ENCODE measurements at places on chromosomes 11 and 22.

DNA sequence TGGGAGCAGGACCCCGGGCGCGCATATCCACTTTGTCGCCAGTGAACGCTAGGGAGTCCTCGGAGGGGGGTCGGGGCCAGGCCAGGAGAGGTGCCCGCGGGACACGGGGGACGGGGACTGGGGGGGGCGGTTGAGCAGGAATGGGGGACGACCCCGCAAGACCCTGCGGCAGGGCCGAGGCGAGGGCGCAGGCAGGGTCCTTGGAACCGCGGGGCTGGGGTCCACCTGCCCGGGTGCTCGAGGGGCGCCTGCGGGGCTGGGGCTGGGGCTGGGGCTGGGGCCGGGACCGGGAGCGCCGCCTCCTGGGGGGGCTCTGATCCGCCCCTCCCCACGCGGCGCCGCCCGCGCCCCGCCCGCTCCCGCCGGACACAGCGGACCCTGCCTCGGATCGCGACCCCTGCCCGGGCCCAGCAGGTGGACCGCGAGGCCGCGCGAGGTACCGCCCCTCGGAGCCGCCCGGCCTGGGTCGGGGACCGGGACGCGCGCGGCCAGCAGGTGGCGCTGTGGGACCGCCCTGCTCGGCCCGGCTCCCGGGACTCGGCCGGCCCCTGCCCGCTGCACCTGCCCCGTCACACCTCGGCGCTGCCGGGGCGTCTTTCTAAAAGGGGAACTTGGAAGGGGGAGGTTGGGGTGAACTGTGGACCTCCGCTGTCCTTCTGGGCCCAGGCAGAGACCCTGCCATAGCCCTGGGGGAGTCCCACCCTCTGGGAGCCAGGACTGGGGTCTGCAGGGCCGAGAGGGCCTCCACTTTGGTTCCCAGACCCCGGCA lies 11.0 kb downstream of the CRELD2 start:
- peak; percentile 49 for DNase-seq

GRCh38 chr22:50252082-50253045 lies 1.3 kb upstream of the HDAC10 start:
- DNase-seq, result peak; percentile 11

- no peak for DNase-seq
Measured at GRCh38 chr22:39984006-39984405, 10.7 kb upstream of the FAM83F start.

DNA sequence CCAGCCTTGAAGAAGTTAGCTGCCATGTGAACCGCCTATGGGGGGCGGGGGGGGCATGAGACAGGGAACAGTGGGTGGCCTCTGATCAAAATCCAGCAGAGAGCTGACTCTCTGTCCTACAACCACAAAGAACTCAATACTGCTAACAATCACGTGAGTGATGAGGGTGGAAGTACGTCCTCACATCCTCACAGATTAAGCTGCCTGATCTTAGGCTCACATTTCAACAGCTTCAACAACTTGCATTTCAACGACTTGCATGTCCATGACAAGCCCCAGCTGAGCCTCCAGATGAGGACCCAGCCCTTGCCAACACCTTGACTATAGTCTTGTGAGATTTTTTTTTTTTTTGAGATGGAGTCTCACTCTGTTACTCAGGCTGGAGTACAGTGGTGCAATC lies 51.6 kb downstream of the CLMP start:
- no peak for DNase-seq

DNA sequence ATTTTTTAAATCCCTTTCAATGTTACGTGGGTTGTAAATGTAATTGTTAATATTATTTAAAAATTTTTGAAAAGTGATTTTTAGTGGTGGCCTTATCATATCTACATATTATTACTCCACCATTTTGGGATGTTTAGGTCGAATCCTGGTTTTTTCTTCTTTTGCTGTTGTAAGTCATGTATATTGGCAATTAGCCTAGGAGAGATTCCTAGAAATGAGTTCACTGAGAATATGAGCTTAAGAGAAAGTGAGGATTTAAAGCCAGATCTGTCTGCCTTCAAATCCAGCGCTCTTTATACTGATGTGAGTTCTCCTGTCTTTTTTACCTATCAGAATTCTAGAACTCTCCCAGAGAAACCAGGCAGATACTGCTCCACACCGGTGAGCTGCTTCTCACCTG lies 56.1 kb downstream of the PTPRJ start:
- no peak for DNase-seq

GRCh38 chr22:42670921-42671709 lies 21.9 kb upstream of the CYB5R3 start:
- DNase-seq, result no peak

- DNase-seq, result no peak
Measured at GRCh38 chr22:46138058-46138797, 12.1 kb upstream of the PPARA start.

DNA sequence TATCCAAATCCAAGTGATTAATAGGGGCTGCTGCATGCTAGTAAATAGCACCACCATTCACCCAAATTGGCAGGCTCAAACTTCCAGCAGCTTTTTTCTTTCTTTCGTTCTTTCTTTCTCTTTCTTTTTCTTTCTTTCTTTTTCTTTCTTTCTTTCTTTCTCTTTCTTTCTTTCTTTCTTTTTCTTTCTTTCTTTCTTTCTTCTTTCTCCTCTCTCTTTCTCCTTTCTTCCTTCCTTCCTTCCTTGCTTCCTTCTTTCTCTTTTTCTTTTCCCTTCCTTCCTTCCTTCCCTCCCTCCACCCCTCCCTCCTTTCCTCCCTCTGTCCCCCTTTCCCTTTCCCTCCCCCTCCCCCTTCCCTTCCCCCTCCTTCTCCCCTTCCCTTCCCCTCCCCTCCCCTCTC lies 81.5 kb downstream of the PDE3B start:
- DNase-seq, result no peak
